ENCODE measurements at places on chromosomes 2 and 18. TPM values are rescaled to one million over a fixed set of nuclear protein-coding genes. Genes with fewer than 3 reads are reported as not detected.
A peak's percentile ranks its signal among the peaks of the same experiment; 100 is the strongest.

DNA sequence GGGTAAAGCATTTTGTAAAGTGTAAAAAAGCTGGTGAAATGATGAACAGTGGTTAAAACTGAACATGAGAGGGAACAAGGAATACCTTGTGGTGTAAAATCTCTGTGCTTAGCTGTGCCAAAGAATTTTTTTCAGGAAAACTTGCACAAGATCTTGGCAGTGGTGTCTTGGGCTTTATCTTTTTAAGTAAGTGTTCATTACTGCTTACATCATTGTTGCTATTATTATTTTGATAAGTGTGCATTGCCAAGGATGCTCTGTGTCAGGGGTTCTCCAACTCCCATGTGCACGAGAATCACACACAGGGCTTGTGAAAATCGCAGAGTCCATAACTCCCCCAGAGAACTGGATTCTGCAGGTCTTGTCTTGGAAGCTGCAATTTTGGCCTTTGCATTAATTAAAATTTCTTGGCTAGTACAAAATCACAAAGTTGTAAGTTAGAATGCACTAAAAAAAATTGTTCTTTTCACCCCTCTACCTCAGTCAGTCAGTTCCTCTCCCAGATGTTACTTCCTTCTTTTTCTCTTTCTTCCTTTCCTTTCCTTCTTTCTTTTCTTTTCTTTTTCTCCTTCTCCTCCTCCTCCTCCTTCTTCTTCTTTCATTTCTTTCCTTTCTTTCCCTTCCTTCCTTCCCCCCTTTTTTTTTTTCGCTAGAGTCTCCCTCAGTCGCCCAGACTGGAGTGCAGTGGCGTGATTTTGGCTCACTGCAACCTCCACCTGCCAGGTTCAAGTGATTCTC is 37.8 kb downstream of the GATA6 start:
- DNase-seq, result no peak

- no peak for DNase-seq
Observed at GRCh38 chr2:237057893-237058300, 27.8 kb upstream of the COPS8 start.

DNA sequence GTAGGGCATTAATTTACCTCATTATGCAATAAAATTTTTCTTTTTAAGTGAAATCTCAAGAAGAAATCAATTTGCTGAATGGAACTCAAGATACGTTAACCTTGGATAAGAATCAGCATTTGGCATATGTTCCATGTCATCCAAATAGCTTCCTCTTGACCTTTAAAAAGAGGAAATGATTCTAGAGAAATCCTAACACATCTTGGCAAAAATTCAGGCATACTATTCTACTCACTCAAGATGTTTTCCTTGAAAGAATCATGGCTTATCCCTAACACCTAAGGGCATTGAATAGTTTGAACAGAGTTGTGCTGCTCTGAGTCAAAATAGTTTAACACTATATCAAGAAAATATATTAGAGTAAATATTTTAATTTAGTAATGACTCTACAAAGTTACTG is 678.0 kb downstream of the EPHA4 start:
- DNase-seq, result no peak

GRCh38 chr2:53515435-53516332 is 251.9 kb upstream of the CHAC2 start:
- DNase-seq, result no peak

GRCh38 chr2:45874344-45874743 is 222.9 kb downstream of the PRKCE start:
- DNase-seq, result peak; percentile 50

DNA sequence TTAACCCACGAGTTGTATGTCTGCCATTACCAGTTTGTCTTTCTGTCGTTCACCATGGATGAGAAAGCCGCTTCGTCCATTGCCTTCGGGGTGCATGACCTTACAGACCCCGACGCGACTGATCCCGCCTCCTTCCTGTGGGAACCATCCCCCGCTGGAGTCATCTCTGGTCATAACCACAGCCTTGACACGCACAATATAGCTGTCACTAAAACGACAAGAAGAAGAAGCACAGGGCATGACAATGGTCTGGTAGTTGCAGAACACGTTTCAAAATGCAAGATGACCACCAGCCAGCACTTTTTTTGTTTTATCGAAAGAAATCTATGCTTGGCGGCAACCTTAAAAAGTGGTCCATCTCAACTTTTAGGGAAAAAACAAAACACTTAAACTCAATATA is 87.7 kb downstream of the SPRED2 start:
- no peak for DNase-seq

DNA sequence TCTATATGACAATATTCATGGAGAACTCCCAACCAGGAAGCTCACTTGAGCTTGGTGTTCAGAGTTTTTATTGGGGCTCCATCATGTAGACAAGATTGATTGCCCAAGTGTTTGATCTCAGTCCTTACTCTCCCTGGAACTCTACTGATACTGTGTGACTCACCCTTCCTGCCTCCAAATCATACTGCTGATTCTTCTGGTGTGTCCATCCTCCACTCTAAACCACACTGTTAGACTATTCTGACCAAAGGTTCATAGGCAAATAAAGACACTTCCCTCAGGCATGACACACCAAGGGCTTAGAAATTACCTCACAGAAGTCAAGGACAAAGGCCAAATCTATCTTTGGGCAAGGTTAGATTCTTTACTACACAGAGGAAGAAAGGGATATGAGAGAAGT is 107.9 kb upstream of the CDH20 start:
- DNase-seq, result no peak

The TEX44 gene
- not detected for polyA plus RNA-seq

The DDX18 gene
- polyA plus RNA-seq, result 17.5 TPM

The TPO gene
- polyA plus RNA-seq, result 22.1 TPM
